ENCODE measurements at places on chromosomes 12 and 14.

- DNase-seq, result no peak
Observed at GRCh38 chr14:81070511-81070910, 115.1 kb downstream of the TSHR start.

DNA sequence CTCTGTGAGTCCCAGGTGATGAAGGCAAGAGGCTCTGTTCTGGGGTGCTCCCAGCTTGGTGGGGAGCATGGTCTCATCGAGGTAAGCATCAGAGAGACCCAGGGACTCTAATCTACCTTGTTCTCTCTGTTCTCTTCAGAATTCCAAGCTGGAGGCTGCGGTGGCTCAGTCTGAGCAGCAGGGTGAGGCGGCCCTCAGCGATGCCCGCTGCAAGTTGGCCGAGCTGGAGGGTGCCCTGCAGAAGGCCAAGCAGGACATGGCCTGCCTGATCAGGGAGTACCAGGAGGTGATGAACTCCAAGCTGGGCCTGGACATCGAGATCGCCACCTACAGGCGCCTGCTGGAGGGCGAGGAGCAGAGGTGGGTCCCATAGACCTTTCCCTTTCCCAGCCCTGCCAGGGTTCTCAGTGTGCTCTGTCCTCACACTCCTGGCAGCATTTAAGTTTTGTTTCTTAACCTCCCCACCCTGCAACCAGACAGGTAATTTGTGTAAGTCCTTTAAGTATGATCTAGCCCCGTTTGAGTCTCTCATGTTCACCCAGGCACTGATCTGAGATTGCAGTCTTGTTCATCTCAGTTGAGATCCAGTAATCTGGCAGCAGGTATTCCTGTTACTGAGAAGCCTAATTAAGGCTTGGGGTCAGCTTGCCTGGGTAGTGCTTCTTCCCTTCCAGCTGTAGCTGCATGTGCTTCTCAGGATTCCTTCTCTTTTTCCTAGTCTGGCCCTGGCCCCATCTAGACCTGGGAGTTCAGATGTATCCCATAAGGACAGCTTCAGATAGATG, 14.8 kb upstream of the KRT81 start:
- DNase-seq, result no peak

GRCh38 chr12:67274186-67274585, 5.0 kb downstream of the CAND1 start:
- DNase-seq, result no peak

DNA sequence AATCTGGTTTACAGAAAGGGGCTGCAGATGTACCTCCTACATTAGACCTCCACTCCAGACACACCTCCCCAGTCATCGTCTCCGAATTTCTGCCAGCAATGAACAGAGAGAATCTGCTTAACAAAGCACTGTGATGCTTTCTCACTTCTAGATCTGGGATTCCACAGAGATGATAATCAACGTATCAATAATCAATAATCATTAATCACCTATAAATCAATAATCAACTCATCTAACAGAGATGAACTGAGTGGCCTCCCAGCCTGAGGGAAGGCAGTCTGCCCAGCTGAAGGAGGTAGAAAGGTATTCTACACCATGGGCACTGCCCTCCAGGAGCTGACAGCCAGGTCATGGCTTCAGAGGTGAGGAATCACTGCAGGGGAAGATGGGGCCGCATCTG, 183.2 kb downstream of the TMEM132D start:
- no peak for DNase-seq

- DNase-seq, result no peak
Observed at GRCh38 chr14:62800577-62800976, 244.7 kb downstream of the KCNH5 start.

All from activated CD4-positive, alpha-beta T cell treated with anti-CD3 and anti-CD28 coated beads for 36 hours (primary cell).